Activated CD4-positive, alpha-beta memory T cell treated with anti-CD3 and anti-CD28 coated beads, Interleukin-2, amount 10 ng/mL, durations not matched to agents 7 days and 5 days (primary cell): ENCODE measurements at places on chromosomes 6 and 20. TPM values are rescaled to one million over a fixed set of nuclear protein-coding genes. Genes with fewer than 3 reads are reported as not detected.

The PRR18 gene
- not detected for total RNA-seq

DNA sequence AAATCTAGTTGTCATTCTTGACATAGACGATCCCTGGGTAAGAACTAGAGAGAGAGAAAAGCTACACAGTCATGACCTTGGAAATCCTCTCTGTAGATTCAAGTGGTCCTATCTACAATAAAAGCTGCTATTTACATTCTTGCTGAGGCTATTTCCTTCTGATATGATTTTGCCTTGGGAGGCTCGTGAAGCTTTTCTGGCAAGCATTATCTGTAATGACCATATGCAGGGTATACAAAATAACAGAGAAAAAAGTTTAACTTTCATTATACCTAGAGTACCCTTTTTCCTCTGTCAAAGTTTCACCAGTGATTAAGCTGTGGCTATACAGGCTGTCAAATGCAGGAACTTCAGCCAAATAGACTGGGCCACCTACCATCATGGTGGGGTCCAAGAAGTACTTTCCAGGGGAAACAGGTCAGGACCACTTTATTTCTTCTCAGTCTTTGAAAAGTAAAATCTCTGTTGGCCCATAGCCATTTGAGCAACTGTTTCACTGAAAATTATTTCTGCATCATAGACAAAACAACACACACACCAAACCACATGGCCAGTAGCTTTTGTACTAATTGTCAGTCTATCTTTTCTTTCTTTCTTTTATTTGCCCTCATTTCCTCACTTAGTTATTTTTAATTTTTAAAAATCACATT, 677.0 kb upstream of the ID4 start:
- no peak for DNase-seq

DNA sequence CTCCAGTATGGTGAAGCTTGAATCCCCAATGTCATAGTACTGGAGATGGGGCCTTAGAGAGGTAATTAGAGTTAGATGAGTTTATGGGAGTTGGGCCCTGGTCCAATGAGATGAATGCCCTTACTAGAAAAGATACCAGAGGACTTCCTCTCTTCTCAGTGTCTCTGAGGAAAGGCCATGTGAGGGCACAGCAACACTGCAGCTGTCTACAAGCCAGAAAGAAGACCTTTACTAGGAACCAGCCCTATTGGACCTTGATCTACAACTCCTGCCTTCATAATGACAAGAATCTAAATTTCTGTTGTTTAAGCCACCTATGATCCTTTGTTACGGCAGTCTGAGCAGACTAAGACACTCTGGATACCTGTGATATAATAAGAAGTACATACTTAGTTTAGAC, 31.4 kb upstream of the AKAP7 start:
- DNase-seq, result no peak

- no peak for DNase-seq
These were observed 12.4 kb upstream of the RBM38 start for GRCh38 chr20:57378646-57379262.
